ENCODE measurements at places on chromosomes 5 and 9.

DNA sequence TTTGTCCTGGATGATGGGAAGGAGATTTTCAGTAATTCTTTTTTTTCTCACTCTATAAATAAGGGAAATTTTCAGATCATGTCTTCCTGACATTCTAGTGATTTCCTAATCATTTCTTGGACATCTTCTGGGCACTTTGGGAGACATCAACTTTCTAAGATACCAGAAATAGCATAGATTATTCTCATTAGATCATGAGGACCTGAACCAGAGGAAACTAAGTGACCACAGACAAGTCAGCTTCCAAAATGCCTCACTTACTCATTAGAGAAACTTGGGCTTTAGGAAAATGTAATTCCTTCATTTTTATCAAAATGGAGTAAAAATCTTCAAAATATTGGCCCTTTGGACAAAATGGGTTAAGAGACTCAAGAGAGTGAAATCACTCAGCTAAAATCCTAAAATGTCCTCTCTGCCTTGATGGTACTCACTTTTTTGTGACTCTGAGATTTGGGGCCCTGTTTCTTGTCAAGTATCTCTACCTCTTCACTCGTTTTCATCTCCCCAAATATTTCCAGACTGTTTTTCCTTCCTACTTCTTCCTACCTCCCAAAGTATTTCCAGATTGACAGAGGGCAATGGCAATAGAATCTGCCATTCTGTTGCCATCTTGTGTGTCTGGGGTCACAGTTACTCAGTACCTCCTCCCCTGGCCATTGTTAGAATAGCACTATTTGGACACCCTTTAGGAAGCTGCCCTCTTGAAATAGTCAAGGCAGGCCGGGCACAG, 194.5 kb downstream of the NR3C1 start:
- DNase-seq = no peak

DNA sequence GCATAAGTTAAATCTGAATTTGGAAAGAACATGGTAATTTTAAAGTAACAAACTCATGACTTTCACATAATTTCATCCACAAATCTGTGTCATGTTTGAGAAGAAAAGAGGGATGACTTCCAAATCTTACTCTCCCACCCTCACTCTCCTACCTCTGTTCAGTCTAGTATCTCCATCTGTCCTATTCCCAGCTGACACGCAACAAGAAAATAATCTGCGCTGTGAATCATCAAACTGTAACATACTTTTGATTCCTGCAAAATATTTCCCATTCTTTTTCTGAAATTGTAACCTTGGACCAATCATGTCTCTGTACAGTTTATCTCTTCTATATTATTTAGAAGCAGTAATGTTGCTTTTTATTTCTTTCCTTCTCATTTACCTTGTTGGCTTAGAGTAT, 91.4 kb downstream of the SLC12A2 start:
- no peak for DNase-seq

GRCh38 chr9:17065062-17065461, 69.8 kb upstream of the CNTLN start:
- no peak for DNase-seq

- DNase-seq = no peak
These were observed 66.1 kb downstream of the KIF4B start for GRCh38 chr5:155079698-155080097.

GRCh38 chr9:90843525-90843924, 41.9 kb downstream of the SYK start:
- DNase-seq = no peak

DNA sequence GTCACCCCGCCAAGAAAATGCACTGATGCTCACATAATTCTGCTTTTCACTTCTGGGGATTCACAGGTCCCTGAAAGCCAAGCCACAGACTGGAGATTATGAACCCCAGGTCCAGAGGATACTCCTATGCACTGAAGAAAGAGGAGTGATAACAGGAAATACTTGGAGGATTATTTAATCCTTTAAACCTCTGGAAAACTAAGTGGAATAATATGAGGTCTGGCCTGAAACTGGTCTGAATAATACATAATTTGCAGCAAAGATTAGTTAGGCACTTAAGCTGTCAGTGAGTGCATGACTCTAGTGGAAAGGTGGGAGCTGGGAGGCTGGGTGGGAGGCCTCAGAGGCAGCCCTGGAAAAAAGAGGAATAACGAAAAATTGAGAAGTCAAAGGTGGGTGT, 45.7 kb downstream of the MARCHF3 start:
- DNase-seq = no peak

DNA sequence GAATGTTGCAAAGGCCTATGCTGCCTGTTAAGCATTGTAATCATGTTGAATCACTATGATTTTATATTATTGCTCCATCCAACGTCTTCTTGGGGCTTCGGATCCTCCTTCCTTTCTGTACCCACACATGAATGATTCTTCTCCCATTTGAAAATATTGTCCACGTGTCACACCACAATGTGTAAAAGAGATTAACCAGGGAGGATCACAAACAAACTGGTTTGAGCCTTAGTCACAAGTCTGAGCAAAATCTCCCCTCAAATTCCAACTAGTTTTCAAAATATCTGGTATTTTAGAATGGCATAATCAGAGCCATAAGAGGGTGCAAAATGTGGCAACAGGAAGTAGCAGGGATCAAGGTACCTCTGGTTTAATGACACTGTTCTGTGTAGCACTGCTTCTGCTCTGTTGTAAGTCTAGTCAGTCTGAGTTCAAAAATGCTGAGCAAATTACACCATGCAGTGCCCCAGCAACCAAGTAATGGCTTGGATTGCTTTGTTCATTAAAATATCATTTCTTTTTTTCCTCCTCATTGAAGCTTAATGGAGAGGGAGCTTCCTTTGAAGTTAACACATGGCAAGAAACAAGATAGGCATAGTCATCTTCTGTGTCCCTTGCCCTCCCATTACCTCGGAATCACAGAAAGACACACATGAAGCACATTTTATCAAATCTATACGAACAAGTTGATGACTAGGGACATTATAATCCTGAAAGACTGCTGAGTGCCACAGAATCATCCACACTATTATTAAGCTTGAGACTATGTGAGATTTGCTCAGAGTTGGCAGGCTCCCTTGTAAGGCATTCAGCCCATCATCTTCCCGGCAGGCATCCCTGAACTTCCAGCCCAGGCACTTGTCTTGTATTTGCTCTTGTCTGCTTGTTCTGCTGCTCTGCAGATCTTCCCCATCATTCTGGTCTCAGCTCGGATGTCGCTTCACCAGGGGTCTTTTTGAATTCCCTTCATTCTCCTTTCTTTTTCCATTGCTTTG, 102.0 kb upstream of the PRLR start:
- DNase-seq = no peak

GRCh38 chr5:149488645-149489306, 62.5 kb downstream of the CSNK1A1 start:
- DNase-seq = no peak

GRCh38 chr9:85715587-85715986, 26.2 kb downstream of the AGTPBP1 start:
- no peak for DNase-seq

DNA sequence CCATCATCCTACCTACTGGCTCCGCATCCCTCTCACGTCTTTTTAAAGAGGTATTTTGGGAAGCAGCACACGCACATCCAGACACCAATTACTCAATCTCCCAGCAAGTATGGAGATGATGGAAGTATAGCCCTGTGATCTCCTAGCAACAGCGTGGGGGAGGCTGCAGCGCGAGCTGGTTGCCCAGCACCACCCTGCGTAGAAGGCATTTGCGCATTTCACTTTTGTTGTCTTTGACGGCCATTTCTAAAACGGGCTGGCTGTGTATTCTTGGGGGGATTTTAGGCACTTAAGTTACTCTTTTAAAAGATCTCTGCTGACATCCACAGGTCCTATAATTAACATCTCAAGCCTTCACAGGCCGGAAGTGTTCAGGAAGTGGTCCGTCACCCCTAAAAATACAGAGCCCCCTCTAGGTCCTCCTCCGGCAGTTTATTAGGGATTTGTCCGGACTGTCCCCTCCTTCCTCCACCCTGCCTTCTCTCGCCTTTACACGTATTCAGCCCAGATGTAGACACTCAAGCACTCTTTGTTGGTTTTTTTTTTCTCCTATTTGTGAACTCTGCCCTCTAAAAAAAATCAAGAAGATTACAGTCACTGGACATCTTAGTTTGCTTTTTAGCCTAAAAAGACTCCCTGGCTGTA, 371.4 kb downstream of the NTRK2 start:
- no peak for DNase-seq

DNA sequence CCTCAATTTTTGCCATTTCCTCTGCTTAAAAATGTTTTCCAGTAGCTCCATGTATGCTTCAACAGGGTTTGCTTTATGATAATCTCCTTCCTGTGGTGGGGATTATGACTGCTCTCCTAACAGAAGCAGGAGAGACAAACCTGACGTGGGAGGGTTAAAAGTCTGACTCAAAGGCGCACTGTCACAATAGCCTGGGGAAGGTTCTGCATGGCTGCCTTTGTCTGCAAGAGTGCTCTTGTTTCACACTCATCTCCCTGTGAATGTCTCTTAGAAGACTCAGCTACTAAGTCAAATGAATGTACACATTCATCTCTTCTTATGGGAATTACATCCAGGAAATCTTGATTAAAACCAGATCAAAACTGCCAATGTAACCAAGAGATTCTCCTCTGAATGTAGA, 90.9 kb upstream of the MTAP start:
- DNase-seq = no peak

DNA sequence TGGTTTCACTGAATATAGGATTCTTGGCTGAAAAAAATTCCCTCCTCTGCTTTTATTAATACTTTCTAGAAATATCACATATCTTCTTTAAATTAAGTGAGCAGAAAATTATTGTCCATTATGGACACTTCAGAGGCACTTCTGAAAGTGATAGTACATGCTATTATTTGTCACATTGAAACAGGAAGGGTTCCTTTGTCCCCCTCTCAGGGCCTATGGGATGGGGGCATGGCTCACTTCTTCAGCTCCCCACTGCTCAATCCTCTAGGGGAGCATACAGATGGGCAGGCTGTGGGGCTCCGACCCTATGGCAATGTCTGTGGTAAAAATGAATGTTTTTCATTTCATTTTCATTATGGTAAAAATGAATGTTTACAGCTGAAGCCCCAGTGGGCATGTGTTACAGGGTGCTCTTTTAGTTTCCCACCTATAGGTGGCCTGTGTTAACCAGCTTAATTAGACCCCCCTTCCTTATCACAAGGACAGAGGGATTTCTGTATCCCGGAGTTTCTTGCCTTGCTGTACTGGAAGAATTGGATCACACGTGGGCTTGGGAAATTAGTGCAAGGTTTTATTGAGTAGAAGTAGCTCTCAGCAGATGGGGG, 1225.2 kb downstream of the PTPRD start:
- no peak for DNase-seq

DNA sequence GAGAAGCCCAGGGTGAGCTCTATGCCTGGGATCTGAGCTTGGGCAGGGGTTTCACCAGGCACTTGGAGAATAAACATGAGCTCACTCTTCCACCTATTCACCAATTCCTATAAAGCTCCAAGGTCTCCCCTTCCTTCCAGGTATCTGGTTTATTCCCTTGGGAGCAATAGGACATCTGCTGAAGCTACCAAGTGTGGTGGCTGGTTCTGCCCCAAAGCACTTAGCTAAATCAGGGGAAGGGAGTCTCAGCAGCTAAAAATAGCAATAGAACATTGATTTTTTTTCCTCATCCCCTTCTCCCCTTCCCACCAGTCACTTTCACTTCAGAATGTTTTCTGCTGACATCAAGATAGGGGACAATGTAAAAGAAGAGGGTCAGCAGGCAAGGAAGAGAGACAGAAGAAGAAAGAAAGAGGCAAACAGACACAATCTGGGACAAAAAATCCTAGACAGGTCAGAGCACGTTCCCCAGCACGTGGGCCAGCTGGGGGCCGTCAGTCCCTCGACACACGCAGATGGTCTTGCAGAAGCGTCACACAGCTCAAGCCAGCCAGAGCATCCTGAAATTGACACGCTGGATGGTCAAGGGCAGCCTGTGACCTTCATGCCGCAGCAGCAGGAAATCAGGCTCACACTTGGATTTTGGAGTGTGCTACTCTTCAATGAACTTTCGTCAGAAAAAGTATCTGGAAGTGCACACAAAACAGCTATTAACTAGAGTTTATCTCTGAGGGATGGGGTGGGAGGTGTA, 176.0 kb downstream of the ZNF608 start:
- no peak for DNase-seq

- no peak for DNase-seq
These were observed 1.6 kb downstream of the CSNK1A1 start for GRCh38 chr5:149549461-149550267.

- DNase-seq = no peak
These were observed 105.0 kb downstream of the ANKRD55 start for GRCh38 chr5:56128113-56128512.

DNA sequence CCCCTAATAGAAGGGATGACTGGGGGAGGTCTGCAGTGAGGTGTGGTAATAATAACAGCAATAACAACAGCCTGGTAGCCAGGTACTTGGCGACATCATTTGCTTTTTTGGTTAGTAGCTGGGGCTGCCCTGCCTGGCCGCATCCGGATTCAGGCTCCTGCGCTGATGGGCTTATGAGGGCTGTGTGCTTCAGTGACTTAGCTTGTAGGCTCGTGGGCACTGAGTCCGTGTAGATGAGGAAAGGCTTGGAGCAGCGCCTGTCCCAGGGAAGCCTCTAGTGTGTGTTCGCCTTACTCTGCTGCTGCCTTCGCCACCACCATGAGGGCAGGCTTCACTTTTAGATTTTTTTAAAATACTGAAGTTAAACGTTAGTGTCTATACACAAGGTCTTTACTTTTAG, 4.5 kb downstream of the NDUFS6 start:
- no peak for DNase-seq

- no peak for DNase-seq
These were observed 176.0 kb upstream of the TLE4 start for GRCh38 chr9:79395755-79396154.

DNA sequence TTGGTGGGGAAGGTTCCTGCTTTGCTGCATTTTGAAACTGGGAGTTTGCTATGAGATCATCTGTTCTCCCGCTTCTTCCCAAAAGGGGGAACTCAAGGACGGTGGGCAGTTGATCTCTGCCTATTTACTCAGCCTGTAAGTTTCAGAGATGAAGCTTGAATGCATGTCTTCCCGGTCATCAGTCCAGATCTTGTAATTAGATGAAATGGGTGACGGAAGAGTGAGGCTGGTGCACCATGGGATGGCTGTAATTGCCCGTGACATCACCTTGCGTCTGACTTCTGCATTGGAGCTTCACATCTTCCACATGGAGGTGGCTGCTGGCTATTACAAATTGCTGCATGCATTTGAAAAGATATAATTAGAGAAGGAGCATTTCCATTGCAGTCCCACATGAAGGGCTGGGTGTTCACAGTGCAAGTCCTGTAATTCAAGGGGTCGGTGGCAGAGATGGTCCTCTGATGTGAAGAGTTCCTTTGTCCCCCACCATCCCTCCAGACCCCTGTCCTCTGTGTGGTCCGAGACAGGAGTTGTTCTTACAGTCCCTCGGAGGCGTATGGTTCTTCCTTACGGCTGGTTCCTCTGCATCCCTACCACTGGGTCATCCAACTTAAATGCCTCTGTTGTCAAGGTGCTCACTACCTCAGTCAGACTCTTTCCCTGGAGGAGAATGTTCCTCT, 72.9 kb downstream of the ZNF618 start:
- DNase-seq = no peak

Data from thoracic aorta (tissue), 2 donors.